Osteocyte (in vitro differentiated cells): ENCODE measurements at places on chromosomes 2 and 18. TPM values are rescaled to one million over a fixed set of nuclear protein-coding genes. Genes with fewer than 3 reads are reported as not detected.
A peak's percentile ranks its signal among the peaks of the same experiment; 100 is the strongest.

DNA sequence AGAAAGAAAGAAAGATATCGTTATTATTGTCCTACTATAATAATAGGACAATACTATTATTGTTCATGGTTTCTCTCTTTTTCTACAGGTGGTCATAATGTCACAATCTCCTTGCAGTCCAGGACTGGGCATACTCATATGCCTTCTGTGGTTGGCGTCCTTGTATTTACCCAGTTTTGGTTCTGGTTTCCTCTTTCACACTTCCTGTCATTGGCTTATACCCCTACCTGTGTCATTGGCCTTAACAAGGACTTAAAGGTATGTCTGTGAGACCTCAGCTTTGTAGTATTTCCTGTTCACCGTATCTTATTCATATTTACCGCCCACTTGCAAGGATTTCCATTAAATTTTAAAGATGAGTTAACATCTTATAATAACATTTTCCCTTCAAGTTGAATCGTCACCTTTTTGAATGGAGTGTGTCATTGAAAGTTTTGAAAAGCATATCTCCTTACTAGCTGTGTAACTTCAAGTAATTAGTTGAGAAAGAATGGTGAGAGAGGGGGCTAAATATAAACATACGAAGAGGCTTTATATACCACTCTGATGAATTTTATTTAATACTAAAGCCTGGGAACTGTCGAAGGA is 36.5 kb upstream of the HTR2B start:
- H3K4me3 ChIP-seq: peak overlapping the region; percentile 38
- peaks cover 76% of the 10 kb centered on the region for H3K4me1 ChIP-seq
- H3K27me3 ChIP-seq: no peaks in the 10 kb centered on the region
- peaks cover 30% of the 10 kb centered on the region for H3K36me3 ChIP-seq
- no peak for DNase-seq
- peak overlapping the region; percentile 100 for H3K27ac ChIP-seq

DNA sequence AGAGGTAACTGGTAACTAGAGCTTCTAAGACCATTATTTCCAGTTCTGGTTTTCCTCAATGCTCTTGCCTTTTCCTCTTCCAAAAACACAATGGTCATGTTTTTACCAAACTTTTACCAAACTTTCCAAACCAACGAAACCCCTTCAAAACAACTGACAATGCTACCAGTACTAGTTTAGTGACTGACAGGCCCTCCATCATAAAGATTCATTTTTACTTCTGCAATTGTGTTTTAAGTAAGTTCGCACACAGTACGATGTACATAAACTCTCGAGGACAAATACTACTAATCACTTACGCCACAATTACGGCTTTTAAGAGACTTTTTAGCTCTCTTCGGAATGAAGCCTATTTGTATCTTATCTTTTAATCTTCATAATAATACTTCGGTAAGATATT is 900 bp downstream of the C18orf32 start:
- no peaks in the 10 kb centered on the region for H3K27me3 ChIP-seq
- H3K4me1 ChIP-seq: peaks cover 52% of the 10 kb centered on the region
- peaks cover 50% of the 10 kb centered on the region for H3K36me3 ChIP-seq
- H3K27ac ChIP-seq: peak overlapping the region; percentile 96

GRCh38 chr2:233961905-233962304 is 44.7 kb downstream of the TRPM8 start:
- peaks cover 4% of the 10 kb centered on the region for H3K27me3 ChIP-seq
- no peak overlapping the region for H3K27ac ChIP-seq
- no peaks in the 10 kb centered on the region for H3K36me3 ChIP-seq
- DNase-seq: no peak

The DSG2 gene
- total RNA-seq: 16.6 and 18.5 TPM in 2 replicates

DNA sequence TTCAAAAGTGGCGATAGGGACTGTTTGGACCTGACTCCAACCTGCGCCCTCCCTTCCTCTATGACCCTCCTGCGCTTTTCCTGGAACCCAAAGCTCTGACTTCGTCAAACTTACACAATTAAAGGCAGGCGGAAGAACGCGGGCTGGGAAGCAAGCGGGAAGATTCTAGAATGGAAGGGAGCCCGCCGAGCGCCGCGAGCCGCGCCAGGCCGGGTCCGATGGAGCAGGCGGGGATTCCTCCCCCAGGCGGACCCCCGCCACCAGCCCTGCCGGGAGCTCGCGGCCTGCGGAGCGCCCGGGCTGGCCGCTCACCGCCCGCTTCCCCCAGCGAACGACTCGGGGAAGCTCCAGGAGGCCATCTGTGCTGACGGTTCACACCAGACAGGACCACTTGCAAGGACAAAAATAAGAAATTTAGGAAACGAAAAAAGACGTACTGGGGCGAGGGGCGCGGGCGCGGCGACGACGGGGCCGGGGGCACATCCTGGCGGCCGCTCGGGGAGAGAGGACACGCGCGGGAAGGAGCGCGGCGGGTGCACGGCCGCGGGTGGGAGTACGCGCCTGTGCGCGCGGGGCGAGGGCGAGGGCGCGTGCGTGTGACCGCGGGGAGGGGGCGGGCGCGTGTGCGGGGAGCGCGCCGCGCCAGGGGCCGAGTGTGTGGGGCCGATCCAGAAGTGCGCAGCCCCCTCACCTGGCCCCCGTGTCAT is 1.1 kb upstream of the SALL3 start:
- DNase-seq: no peak
- peaks cover 62% of the 10 kb centered on the region for H3K27me3 ChIP-seq
- peaks cover 15% of the 10 kb centered on the region for H3K4me1 ChIP-seq
- peaks cover 2% of the 10 kb centered on the region for H3K36me3 ChIP-seq

DNA sequence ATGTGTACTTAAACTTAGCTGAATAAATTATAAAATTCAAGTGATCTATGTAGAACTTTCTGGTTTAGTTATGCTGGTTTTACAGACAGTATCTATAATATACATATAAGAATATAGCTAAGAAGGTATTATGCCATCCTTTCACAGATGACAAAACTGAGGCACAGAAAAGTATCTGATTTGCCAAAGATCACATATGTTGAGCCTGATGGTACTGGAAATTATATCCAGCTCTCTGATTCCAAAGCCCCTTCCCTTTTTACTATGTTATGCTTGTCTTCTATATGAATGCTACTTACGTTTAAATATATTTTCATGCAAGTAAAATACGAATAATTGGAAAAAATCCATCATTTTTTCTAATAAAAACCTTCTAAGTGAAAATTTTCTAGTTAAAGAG is 1631.3 kb downstream of the DPP10 start:
- no peaks in the 10 kb centered on the region for H3K36me3 ChIP-seq
- H3K27me3 ChIP-seq: no peaks in the 10 kb centered on the region
- H3K4me1 ChIP-seq: no peaks in the 10 kb centered on the region
- H3K4me3 ChIP-seq: no peak overlapping the region

- DNase-seq: no peak
- no peak overlapping the region for H3K27ac ChIP-seq
- peaks cover 4% of the 10 kb centered on the region for H3K36me3 ChIP-seq
- no peaks in the 10 kb centered on the region for H3K27me3 ChIP-seq
- H3K4me1 ChIP-seq: no peaks in the 10 kb centered on the region
These were observed 271.7 kb downstream of the TWIST2 start for GRCh38 chr2:239119346-239120126.

The PKDCC gene
- 37.1 and 42.2 TPM in 2 replicates for total RNA-seq

The RGPD3 gene
- total RNA-seq: not detected in 2 replicates

GRCh38 chr2:54106631-54107454 is 8.6 kb upstream of the ACYP2 start:
- H3K4me1 ChIP-seq: peaks cover 18% of the 10 kb centered on the region
- no peak overlapping the region for H3K27ac ChIP-seq
- H3K36me3 ChIP-seq: no peaks in the 10 kb centered on the region
- peaks cover 8% of the 10 kb centered on the region for H3K27me3 ChIP-seq

GRCh38 chr2:100818606-100819369 is 1.2 kb upstream of the NPAS2 start:
- peak; percentile 86 for DNase-seq
- no peaks in the 10 kb centered on the region for H3K27me3 ChIP-seq
- no peaks in the 10 kb centered on the region for H3K36me3 ChIP-seq
- H3K27ac ChIP-seq: peak overlapping the region; percentile 86
- H3K4me1 ChIP-seq: peaks cover 43% of the 10 kb centered on the region

DNA sequence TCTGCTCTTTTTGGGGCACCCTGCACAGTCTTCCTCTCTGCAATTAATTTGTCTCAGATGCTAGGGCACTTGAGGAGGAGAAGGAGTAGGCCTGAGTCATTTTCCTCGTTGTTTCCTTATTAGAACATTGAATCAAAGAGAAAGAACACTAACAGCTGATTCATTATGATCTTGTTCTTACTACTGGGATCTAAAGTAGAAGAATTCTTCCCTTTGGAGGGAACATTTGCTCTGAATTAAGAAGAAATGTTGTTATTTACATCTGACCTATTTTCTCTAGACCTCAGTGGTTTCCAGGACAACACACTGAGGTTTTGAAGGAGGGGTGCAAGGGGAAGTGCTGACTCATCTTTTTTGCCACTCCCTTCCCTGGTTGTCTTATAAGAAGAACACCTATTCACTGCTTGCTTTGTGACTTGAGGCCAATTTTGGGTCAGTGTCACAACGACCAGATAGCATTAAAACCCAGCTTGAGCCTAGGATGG is 24.3 kb upstream of the STAT1 start:
- no peak overlapping the region for H3K4me3 ChIP-seq
- H3K4me1 ChIP-seq: peaks cover 41% of the 10 kb centered on the region
- DNase-seq: no peak

The KCNJ3 gene
- not detected in 2 replicates for total RNA-seq

The IL18RAP gene
- total RNA-seq: not detected in 2 replicates

- no peak for DNase-seq
- no peak overlapping the region for H3K4me3 ChIP-seq
- H3K36me3 ChIP-seq: peaks cover 6% of the 10 kb centered on the region
- H3K27ac ChIP-seq: no peak overlapping the region
These were observed 55.3 kb upstream of the B3GNT2 start for GRCh38 chr2:62140426-62141141.

DNA sequence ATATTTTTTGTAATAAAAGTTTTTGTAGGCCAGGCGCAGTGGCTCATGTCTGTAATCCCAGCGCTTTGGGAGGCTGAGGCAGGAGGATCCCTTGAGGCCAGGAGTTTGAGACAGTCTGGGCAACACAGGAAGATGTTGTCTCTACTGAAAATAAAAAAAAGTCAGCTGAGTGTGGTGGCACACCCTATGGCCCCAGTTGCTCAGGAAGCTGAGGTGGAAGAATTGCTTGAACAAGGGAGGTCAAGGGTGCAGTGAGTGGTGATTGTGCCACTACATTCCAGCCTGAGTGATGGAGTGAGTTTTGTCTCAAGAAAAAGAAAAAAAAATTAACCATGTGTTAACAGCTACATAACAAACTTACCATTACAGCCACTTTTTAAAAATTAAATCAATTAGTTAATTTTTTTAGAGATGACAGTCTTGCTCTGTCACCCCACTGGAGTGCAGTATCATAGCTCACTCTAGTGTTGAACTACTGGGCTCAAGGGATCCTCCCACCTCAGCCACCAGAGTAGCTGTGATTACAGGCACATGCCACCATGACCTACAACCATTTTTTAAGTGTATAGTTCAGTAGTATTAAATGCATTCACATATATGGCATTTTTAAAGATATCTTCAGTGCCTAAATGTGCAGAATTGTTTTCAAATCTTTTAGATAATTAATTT is 67.2 kb upstream of the ACYP2 start:
- peaks cover 8% of the 10 kb centered on the region for H3K36me3 ChIP-seq
- no peak for DNase-seq
- H3K4me1 ChIP-seq: peaks cover 3% of the 10 kb centered on the region
- no peaks in the 10 kb centered on the region for H3K27me3 ChIP-seq
- H3K4me3 ChIP-seq: no peak overlapping the region
- H3K27ac ChIP-seq: no peak overlapping the region

- H3K27ac ChIP-seq: no peak overlapping the region
- DNase-seq: no peak
- H3K4me1 ChIP-seq: peaks cover 6% of the 10 kb centered on the region
- no peak overlapping the region for H3K4me3 ChIP-seq
These were observed 5.8 kb downstream of the WNT6 start for GRCh38 chr2:218865396-218865795.

DNA sequence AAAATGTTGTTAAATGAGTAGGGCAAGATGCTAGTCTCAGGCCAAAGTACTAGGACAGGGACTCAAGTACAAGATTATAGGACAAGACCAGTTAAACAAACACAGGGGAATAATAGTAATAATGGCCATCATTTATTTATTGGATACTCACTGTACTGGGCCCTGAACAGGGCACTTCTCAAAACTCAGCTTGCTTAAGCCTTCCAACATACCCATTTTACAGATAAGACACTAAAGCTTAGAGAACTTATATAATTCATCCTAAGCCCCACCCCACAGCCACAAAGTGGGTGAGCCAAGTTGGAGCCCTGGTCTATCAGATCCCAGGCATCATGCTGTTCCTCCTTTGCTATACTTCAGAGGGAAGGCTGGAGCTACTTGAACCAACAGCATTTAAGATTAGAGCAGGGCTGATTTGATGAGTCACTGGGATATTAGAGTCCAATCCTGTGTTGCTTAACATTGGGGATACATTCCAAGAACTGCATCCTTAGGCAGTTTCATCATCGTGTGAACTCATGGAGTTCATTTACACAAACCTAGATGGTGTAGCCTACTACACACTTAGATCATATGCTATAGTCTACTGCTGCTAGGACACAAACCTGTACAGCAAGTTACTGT is 153.6 kb downstream of the MTCL1 start:
- no peaks in the 10 kb centered on the region for H3K36me3 ChIP-seq
- H3K4me3 ChIP-seq: no peak overlapping the region
- H3K4me1 ChIP-seq: peaks cover 14% of the 10 kb centered on the region

GRCh38 chr2:29931818-29932217 is 10.4 kb upstream of the ALK start:
- peaks cover 6% of the 10 kb centered on the region for H3K27me3 ChIP-seq
- H3K27ac ChIP-seq: no peak overlapping the region
- H3K36me3 ChIP-seq: no peaks in the 10 kb centered on the region

The KYNU gene
- 0.21 and 0.24 TPM in 2 replicates for total RNA-seq

GRCh38 chr2:192265751-192266150 is 71.0 kb upstream of the TMEFF2 start:
- H3K4me1 ChIP-seq: peaks cover 16% of the 10 kb centered on the region
- no peaks in the 10 kb centered on the region for H3K27me3 ChIP-seq
- no peak for DNase-seq
- no peak overlapping the region for H3K27ac ChIP-seq
- H3K36me3 ChIP-seq: no peaks in the 10 kb centered on the region
- H3K4me3 ChIP-seq: no peak overlapping the region
